Hippocampal formation (tissue), 2 donors: ENCODE measurements at places on chromosomes 4 and X.

- DNase-seq = no peak
Observed at GRCh38 chr4:81921751-81922159, 450.0 kb upstream of the RASGEF1B start.

- no peak for DNase-seq
Observed at GRCh38 chr4:47816748-47817147, 21.1 kb downstream of the CORIN start.

DNA sequence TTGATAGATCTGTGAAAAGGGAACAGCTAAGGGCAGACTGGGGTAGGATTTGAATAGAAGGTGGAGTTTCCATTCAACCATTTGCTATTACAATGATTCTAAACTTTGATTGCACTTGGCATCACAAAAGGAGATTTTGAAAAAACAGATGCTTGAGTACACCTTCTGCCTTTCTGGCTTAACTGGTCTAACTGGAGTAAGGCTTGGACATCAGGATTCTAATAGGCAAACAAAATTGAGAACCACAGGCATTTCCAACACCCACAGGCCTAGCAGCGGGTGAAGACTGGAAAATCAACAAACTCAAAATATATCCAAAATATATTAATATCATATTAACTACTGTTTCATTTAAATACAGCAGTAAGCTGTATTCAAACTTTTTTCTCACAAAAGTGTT, 1.9 kb upstream of the VEGFC start:
- DNase-seq = no peak

GRCh38 chr4:1836650-1837049, 19.3 kb downstream of the LETM1 start:
- DNase-seq = no peak

DNA sequence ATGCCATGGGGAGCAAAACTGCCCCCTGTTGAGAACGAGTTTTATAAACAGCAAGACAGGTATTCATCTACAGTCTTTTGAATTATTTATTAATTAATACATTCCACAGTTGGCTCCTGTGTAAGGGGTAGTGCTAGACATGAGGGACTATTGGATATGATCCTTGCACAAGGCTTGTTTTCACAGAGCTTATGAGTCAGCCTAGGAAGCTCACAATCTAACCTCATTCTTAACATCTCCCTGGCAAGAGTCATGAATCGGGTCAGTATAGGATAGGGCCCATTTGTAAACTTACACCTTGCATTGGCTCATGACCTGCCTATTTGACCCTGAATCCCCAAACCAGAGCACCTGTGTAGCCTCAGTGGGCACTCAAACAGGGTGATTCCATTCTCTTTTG, 209.1 kb upstream of the HCCS start:
- no peak for DNase-seq

GRCh38 chr4:56844802-56845580, 23.5 kb upstream of the SPINK2 start:
- DNase-seq = no peak

- DNase-seq = no peak
Observed at GRCh38 chrX:122464341-122464740, 719.7 kb upstream of the GRIA3 start.

DNA sequence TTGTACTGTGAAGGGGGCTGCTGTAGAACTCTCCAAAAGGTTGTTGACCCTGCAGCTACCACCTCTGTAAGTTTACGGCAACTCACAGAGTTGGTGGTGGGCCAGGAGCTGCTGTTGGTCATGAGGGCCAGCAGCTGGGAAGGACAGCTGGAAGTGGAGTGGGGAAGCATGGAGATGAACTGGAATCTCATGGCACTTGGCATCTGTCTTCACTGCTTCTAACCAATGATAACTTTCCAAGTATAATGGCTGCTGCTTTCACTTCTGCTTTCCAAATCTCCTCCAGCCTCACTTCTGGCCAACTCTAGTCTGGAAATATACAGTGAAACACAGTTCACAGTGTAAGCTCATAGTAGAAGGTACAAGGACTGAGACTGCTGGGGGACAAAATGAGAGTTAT, 126.5 kb upstream of the INTU start:
- no peak for DNase-seq

- no peak for DNase-seq
Observed at GRCh38 chrX:12229986-12230385, 91.7 kb downstream of the FRMPD4 start.

- peak; percentile 59 for DNase-seq
Observed at GRCh38 chr4:139656614-139657486, 8.8 kb upstream of the MGST2 start.

GRCh38 chrX:149818652-149819051, 36.9 kb downstream of the MAGEA9 start:
- DNase-seq = no peak

- no peak for DNase-seq
Observed at GRCh38 chrX:130877892-130878341, 25.1 kb downstream of the ENOX2 start.

- no peak for DNase-seq
Observed at GRCh38 chrX:139298437-139298836, 232.1 kb upstream of the F9 start.

GRCh38 chrX:55714161-55714560, 3.4 kb upstream of the RRAGB start:
- DNase-seq = no peak

GRCh38 chr4:108560616-108561015, 59.8 kb upstream of the RPL34 start:
- no peak for DNase-seq

DNA sequence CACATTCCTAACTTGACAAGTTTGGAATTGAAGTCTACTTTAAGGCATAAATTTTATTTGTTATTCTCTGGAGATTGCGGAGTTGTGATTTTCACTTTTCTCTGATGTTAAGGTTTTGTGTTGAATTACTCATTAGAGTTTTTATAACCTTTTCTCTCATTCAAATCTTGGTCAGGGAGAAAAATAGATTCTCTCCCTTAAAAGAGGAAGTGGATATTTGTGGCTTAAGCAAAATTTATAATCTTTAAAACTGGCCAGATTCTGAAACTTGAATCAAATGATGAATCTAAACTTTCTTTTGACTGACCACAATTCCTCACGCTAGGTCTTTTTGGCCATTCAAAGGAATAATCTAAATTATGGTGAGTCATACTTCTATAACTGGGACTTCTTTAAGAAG, 361.4 kb downstream of the TEX13C start:
- DNase-seq = no peak
